Fibroblast of skin of left quadriceps (primary cell): ENCODE measurements at places on chromosomes 7 and 10.

DNA sequence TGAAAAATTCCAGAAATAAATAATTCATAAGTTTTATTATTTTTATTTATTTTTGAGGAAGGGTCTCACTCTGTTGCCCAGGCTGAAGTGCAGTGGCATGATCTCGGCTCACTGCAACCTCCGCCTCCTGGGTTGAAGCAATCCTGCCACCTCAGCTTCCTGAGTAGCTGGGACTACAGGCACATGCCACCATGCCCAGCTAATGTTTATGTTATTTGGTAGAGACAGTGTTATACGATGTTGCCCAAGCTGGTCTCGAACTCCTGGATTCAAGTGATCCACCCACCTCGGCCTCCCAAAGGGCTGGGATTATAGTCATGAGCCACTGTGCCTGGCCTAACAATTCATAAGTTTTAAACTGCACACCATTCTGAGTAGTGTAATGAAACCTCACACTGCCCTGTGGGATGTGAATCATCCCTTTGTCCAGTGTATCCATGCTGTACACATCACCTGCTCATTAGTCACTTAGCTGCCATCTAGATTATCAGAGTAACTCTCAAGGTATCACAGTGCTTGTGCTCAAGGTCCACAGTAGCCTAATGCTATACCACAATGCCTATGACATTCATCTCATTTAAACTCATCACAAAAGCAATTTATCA, 17.9 kb downstream of the RTKN2 start:
- no peak for DNase-seq

- no peak for DNase-seq
These were observed 80.8 kb downstream of the NKX6-2 start for GRCh38 chr10:132705173-132705572.

DNA sequence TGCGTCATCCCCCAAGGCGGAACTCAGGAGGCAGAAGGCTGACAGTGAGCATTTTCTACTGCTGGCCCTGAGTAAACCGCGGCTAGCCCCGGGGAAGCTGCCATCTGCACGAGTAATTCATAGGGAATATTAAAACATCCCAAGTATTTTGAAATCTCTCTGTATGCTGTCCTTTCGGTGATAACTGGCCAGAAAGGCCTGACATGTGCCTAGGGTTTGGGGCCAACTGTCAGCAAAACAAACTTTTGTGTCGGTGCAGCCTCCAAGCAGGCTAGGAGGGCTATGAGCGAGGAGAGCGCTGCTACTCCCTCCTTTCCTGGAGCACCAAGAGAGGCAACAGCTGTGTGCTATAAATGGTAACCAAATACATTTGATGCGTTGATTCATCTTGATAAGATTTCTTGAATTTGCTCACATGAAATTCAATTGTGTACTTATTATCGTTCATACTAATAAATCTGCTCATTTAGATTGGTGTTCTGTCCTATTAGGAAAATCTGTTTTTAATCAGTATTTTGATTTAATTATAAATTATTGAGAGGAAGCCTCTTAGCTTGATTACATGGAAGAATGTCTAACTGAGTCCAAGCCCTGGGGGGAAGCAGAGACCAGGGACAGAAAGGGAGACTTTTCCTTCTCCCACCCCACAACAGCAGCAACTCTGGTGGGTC, 124.4 kb upstream of the NPS start:
- no peak for DNase-seq

DNA sequence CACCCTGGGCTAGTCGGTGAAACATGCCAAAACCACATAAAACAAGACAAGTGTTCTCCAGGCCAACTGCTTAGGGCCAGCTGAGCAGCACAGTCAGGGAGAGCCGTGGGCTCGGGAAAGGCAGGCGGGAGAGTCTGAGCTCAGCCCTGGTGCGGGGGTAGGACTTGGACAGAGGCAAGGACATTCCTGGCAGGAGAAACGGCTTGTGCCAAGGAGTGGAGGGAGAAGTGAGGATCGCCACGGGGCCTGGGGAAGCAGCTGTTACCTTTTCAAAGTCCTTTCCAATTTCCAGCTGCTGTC, 4.2 kb downstream of the ELN start:
- peak; percentile 25 for DNase-seq

DNA sequence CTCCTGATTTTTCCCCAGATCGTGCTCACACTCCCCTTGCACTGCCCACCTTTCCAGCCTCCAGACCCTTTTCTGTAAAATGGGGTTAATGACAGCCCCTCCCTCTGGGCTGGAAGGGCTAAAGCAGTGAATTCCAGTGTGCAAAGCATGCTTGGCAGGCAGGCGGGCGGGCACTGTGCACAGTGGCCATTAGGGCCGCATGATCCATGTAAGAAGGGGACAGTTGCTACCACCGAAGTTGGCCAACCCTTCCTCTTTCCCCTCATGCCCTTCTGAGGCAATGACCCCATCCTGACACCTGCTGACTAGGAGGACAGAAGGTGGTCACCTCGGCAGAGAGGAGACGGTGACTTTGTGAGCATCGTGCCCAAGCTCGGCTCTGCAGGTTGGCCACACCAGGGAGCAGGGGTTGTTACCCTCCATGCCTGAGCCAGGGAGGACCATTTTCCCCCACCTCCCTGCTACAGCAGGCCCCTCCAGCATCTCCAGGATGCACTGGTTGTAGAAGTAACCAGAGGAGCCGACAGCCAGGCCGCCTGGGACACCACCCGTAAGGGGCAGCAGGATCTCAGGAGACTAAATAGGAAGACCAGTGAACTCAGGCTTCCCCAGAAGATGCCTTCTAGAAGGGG, 166.4 kb downstream of the SLIT1 start:
- no peak for DNase-seq
